ENCODE measurements at places on chromosomes 5 and 9.

- no peak for DNase-seq
Measured at GRCh38 chr9:6054280-6055099, 39.1 kb upstream of the RANBP6 start.

GRCh38 chr5:40436535-40437237, 243.0 kb upstream of the PTGER4 start:
- DNase-seq: no peak

- DNase-seq: peak; percentile 15
Measured at GRCh38 chr5:149439899-149440542, 60.9 kb upstream of the IL17B start.

DNA sequence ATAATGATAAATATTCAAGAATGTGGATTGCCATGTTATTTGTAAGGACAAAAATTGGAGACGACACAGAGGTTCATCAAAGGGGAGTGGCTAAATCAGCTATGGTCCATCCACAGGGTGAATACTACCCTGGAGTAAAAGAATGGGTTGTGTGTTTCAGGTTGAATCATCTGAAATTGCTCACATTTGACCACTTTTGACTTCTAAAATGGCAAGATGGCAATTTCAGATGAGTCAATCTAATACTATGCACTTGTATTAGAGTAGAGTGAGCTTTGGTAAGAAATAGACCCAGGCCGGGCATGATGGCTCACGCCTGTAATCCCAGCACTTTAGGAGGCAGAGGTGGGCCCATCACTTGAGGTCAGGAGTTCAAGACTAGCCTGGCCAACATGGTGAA, 131.8 kb downstream of the GAPVD1 start:
- no peak for DNase-seq

DNA sequence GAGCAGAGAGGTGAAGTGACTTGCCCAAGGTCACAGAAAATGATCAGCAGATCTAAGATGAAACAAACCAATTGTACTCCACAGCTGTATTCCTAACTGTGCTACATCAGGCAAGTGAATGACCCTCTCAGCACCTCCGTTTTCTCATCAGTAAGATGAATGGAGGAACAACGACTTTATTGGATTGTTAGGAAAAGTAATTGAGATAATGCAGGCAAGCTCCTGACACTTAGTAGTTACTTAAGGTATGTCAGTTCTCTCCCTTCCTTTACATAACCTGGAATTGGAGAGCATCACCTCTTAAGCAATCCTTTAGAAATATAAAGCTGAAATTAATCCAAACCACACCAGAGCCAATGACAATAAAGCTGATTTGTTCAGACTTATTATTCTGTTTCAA, 451.2 kb upstream of the CD180 start:
- no peak for DNase-seq

DNA sequence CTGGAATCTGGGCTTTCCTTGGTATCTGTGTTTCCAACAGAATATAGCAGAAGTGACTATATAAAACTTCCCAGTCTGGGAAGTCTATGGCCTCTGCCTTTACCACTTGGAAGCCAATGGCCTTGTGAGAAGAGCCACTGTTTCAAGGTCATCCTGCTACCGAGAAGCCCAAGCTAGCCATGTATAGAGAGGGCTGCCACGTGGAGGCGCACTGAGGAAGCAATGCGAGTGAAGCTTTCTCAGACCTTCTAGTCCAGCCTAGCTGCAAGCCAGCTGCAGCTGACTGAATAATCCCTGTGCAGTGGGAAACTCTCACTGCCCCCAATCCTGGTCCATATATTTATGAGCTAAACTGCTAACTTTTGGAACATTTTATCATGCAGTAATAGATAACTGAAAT, 661.8 kb upstream of the RIOK2 start:
- no peak for DNase-seq

- DNase-seq: peak; percentile 8
Measured at GRCh38 chr5:114055318-114056184, 306.3 kb upstream of the KCNN2 start.

DNA sequence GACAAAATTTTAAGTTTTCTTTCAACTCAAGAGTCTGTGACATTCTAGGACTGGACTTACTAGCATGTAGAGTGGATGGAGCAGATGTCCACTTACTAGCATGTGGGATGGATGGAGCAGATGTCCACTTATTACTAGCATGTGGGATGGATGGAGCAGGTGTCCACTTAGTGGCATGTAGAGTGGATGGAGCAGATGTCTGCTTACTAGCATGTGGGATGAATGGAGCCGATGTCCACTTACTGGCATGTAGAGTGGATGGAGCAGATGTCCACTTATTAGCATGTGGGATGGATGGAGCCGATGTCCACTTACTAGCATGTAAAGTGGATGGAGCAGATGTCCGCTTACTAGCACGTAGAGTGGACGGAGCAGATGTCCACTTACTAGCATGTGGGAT, 2.4 kb downstream of the SLC36A1 start:
- DNase-seq: no peak

- DNase-seq: no peak
Measured at GRCh38 chr5:40278881-40279280, 400.8 kb upstream of the PTGER4 start.

DNA sequence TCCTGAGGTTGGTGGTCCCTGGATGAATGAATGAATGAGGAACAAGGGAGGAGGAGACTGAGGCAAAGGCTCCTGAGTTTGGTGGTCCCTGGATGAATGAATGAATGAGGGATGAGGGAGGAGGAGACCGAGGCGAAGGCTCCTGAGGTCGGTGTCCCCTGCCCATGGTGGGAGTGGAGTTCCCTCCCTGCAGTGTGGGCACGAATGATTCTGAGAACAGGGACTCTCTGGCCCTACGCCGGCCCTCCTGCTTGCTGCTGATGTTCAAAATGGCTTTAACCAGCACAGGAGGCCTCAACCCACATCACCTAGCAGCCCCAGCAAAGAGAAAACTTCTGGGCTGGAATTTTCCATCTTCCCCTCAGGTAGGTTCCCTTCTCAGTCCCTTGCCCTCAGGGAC, 377.8 kb downstream of the IRX2 start:
- no peak for DNase-seq

GRCh38 chr5:79857714-79858409, 133.2 kb downstream of the MTX3 start:
- peak; percentile 9 for DNase-seq

GRCh38 chr5:151661968-151662732, 24.6 kb downstream of the SPARC start:
- no peak for DNase-seq

GRCh38 chr5:129361441-129362025, 98.6 kb upstream of the ADAMTS19 start:
- DNase-seq: no peak

DNA sequence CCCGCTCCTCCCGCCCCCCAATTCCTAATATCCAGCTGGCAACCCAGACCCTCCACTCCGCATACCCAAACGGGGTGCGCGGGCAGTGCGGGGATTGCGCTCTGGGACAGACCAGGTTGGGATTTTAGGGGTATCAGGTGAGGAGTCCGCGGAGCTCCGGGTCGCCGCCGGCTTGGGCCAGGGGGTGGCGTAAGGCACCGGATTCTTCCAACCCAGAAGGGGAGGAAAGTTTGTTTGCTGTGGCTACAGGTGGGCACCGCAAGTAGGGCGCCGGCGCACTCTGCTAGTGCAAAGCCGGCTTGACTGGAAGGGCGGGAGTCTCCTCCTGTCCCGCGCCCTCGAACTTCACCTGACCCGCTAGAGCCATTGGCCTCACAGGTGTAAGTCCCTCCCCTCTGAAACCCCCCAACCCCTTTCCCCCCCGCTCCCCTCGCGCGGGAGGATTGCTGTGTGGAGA, 709 bp downstream of the IQGAP2 start:
- DNase-seq: no peak

DNA sequence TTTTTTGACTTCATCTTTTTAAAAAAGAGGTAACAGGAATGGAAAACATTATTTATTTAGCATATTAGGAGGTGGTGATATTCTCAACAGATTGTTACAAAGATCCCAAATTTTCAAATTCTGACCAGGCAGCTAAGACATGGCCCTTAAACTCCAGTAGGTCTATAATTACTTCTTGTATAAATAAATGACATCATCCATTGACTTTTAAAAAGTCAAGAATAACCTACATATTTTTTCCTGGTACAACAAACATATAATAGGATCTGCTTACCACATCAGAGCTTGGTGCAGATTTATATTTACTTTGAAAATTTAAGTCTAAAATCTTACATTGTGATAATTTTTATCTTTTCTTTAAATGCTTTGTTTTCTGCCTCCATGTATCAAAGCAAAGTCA, 92.2 kb upstream of the TRPM3 start:
- DNase-seq: no peak

GRCh38 chr5:172165465-172165864, 22.6 kb downstream of the STK10 start:
- DNase-seq: no peak

Data from caudate nucleus (tissue), 63 donors.